ENCODE measurements at places on chromosomes 2 and 18.

- no peaks in the 10 kb centered on the region for H3K4me1 ChIP-seq
- H3K36me3 ChIP-seq: no peaks in the 10 kb centered on the region
- no peak overlapping the region for H3K4me3 ChIP-seq
- DNase-seq: no peak
- H3K27ac ChIP-seq: no peak overlapping the region
Measured at GRCh38 chr2:192314800-192315481, 120.2 kb upstream of the TMEFF2 start.

- H3K27ac ChIP-seq: no peak overlapping the region
- no peak overlapping the region for H3K4me3 ChIP-seq
Measured at GRCh38 chr2:149622343-149622742, 34.8 kb upstream of the MMADHC start.

DNA sequence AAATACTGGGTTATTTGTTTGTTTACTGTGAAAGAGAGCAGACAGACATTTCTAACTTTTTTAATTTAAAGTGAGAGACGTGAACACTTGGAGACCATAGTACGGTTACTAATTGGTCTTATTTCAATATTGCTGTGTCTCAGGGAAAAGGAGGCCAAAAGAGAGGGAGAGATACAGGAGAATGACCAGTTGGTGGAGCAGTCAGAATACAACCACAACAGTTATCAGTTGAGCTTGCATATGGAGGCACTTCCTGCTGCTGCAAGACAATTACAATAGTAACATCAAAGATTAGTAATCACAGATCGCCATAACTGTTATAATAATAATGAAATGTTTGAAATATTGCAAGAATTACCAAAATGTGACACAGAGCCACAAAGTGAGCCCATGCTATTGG, 58.2 kb downstream of the TWSG1 start:
- no peak for DNase-seq
- no peaks in the 10 kb centered on the region for H3K36me3 ChIP-seq
- H3K27ac ChIP-seq: no peak overlapping the region
- H3K4me1 ChIP-seq: no peaks in the 10 kb centered on the region

GRCh38 chr2:71422786-71423185, 30.6 kb upstream of the DYSF start:
- H3K27me3 ChIP-seq: no peaks in the 10 kb centered on the region
- H3K27ac ChIP-seq: no peak overlapping the region
- H3K36me3 ChIP-seq: no peaks in the 10 kb centered on the region
- H3K4me3 ChIP-seq: no peak overlapping the region
- H3K4me1 ChIP-seq: no peaks in the 10 kb centered on the region

DNA sequence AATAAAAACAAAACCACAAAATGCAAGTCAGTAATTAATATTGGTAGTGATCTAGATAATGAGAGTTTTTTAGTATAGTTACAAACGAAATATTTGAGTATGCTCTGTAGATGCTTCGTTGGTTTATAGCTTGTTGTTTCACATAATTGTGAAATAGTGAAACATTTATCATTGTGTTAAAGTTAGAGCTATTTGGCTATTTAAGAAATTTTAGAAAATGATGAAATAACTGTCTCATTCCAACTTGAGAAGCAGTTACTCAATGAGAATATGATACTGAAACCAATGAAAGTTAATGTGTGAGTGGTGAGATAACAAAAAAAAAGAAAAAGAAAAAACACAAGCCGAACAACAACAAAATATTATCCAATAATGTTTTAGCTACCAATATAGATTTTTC, 475.6 kb upstream of the ZEB2 start:
- H3K27me3 ChIP-seq: no peaks in the 10 kb centered on the region
- H3K4me1 ChIP-seq: no peaks in the 10 kb centered on the region
- no peaks in the 10 kb centered on the region for H3K36me3 ChIP-seq
- DNase-seq: no peak
- H3K4me3 ChIP-seq: no peak overlapping the region
- peak overlapping the region; percentile 52 for H3K27ac ChIP-seq

DNA sequence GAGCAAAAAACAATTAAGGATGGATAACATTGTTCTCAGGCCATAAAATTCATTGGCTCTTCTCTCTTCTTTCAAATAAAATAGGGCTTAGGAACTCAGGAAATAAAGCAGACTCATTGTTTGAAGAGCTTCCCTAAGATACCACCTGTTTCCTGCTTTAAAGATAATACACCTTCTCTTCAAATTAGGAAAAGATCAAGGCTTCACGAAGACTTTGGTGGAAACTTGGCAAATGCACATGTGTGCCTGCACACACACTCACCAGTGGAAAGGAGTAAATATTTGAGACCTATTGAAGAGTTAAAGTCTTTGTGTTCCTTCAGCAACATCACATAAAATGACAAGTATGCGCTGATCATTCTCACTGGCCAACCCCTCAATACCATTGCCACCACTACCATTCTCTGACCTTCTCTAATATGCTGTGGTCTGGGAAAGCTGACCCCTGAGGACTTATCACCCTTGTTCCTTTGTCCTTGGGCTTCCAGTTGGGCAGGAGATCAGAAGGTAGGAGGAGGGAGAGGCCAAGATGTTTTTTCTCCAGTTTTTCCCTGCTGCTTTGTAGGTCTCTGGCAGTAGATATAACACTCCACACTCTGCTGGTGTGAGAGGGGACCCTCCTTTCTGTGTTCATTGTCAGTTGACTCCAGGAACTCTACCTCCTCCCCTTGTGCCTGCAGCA, 53.5 kb upstream of the SPOPL start:
- H3K36me3 ChIP-seq: no peaks in the 10 kb centered on the region
- H3K27ac ChIP-seq: no peak overlapping the region
- H3K4me3 ChIP-seq: no peak overlapping the region
- H3K4me1 ChIP-seq: no peaks in the 10 kb centered on the region
- no peaks in the 10 kb centered on the region for H3K27me3 ChIP-seq
- DNase-seq: no peak

DNA sequence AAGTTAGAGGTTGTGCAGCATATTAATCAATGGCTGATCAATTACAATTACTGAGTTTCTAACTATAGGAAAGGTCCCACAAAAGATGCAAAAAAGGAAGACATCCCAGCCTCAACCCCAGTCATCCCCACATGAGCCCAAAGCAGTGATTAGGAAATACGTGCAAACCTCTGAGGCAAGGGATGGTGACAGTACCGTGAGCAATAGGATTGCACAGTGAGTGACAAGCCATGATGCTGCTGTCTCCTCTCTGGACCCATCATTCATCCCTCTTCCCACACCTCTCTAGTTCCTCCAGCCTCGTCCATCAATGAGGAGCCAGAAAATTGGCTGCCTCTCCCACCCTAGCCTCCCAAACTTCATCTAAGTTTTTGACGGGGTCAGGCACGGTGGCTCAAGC, 4.0 kb upstream of the SLC11A1 start:
- H3K27me3 ChIP-seq: no peaks in the 10 kb centered on the region
- H3K4me3 ChIP-seq: no peak overlapping the region
- no peak for DNase-seq
- no peaks in the 10 kb centered on the region for H3K36me3 ChIP-seq
- no peaks in the 10 kb centered on the region for H3K4me1 ChIP-seq

GRCh38 chr18:59353079-59353680, 5.9 kb downstream of the LMAN1 start:
- H3K4me1 ChIP-seq: no peaks in the 10 kb centered on the region
- no peak for DNase-seq
- no peak overlapping the region for H3K27ac ChIP-seq

GRCh38 chr18:63387861-63388260, 20.9 kb upstream of the KDSR start:
- no peak overlapping the region for H3K4me3 ChIP-seq
- DNase-seq: no peak
- no peaks in the 10 kb centered on the region for H3K27me3 ChIP-seq
- no peak overlapping the region for H3K27ac ChIP-seq

DNA sequence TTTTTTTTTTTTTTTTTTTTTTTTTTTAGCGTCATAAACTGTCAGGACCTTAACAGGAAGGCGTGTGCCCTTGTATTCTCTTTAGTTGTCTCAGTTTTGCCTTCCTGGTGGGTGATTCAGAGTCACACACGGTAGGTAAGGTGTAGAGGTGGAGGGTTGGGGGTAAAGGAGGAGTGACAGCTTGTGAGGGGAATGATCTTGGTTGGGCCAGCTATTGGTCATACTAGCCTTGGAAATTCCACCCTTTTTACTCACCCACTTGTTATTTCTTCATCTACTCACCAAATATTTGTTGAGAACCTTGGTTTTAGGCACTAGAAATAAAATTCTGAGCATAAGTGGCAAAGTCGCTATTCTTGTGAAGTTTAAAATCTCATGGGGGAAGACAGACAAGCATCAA, 22.2 kb downstream of the SMIM21 start:
- no peaks in the 10 kb centered on the region for H3K27me3 ChIP-seq
- no peak overlapping the region for H3K4me3 ChIP-seq

DNA sequence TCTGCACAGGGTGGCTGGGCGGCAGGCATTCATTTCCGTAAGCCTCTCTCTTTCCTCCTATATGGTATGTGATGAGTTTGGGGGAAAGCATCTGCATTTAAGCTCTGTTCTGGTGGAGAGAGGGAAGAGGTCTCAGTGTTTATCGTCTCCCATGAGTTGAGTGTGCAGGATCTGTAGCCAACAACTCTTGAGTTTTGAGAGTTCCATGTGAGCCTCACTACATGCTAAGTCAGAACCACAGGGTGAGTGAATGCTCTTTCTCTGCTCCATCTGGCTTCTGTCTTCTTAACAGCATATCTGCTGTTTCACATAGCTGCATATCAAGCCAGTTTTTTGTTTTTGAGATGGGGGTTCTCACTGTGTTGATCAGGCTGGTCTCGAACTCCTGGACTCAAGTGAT, 22.7 kb downstream of the RAB31 start:
- H3K4me1 ChIP-seq: no peaks in the 10 kb centered on the region
- H3K27me3 ChIP-seq: no peaks in the 10 kb centered on the region
- no peak overlapping the region for H3K4me3 ChIP-seq

DNA sequence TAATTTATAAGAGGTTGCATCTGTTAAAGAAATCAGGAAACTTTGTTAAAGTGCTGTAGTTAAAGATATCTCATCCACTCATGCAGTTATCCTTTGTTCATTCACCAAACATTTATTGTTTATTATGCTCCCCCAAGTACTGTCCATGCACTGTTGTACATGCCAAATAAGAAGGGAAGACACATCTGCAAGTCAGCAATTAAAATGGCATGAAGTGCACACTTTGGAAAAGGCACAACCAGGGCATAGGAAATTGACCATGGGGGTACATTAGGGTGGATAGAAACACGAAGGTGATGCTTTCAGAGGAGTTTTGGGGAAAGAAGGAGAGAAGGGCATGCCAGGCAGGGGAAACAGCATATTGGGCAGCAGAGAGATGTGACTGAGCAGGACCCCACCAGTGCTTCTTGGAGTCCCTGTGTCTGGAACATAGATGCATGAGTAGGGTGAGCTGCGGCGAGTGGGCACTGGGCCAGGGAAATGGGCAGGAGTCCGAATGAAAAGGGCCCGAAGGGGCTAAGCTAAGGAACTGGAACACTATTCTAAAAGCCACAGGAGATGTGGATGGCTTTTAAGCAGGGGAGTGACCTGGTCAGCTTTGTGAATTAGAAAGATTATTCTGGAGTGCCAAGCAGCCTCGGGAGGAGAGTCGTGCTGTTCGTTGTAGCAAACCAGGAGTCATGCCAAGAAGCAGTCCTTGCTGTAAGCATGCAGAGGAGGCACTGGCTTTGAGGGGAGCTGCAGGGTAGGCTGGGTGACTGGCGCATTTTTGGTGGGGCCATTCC, 316.3 kb downstream of the AGPS start:
- H3K27me3 ChIP-seq: no peaks in the 10 kb centered on the region
- H3K4me1 ChIP-seq: no peaks in the 10 kb centered on the region
- H3K27ac ChIP-seq: no peak overlapping the region
- no peak for DNase-seq
- H3K36me3 ChIP-seq: no peaks in the 10 kb centered on the region

DNA sequence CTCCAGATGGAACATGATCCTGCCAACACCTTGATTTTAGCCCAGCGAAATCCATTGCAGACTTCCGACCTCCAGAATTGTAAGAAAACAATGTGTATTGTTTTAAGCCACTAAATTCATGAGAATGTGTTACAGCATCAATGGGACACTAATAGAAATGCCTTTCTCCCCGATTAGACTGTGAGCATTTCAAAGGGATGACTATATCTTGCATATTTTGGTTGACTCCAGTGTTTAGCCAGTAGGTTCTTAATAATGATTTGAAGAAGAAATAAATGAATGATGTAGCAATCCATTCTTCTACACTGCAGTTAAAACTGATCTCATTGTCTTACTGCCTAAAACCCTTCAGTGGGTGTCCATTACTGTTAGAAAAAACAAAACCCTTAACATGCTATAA, 67.4 kb upstream of the ACVR1C start:
- no peak for DNase-seq
- no peak overlapping the region for H3K4me3 ChIP-seq
- H3K27ac ChIP-seq: no peak overlapping the region

- H3K27me3 ChIP-seq: no peaks in the 10 kb centered on the region
- H3K27ac ChIP-seq: no peak overlapping the region
- no peaks in the 10 kb centered on the region for H3K4me1 ChIP-seq
- no peaks in the 10 kb centered on the region for H3K36me3 ChIP-seq
- no peak overlapping the region for H3K4me3 ChIP-seq
Measured at GRCh38 chr2:191959209-191959608, 112.3 kb upstream of the CAVIN2 start.

DNA sequence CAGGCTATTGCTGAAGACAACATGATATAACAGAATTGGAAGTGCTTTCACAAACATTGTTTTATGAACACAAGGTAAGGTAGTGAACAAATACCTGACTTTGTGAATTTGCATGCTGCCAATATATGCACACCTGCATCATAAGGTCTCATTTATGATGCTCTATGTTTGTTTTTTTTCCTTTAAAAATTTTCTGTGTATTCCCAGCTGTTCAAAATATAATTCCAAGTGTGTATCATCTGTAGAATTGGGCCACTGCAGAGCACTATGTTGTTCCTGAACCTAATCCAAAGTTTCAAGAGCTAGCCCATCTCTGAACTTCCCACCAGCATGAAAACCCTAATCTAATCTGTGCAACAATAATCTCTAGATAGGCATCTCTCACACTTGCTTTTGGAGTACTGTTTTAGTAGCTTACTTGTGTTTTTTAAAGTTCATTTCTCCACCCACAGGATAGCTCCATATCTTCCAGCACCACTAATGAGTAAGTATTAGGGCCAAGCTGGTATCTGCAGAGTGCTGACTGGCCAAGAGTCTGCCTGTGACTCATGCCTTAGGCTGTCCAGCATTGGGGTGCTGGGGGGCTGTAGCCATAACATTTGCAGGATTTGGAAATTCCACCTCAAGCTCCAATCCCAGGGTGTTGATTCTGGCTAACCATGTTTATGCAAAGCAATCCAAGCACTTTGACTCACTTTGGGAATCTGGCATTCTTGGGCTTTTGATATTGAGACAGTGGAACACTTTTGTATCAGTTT, 208.2 kb upstream of the REV1 start:
- no peaks in the 10 kb centered on the region for H3K36me3 ChIP-seq
- H3K27me3 ChIP-seq: no peaks in the 10 kb centered on the region
- no peak overlapping the region for H3K27ac ChIP-seq
- no peak for DNase-seq
- peaks cover 3% of the 10 kb centered on the region for H3K4me1 ChIP-seq

- DNase-seq: no peak
- no peaks in the 10 kb centered on the region for H3K36me3 ChIP-seq
- no peaks in the 10 kb centered on the region for H3K4me1 ChIP-seq
- H3K27me3 ChIP-seq: peaks cover 5% of the 10 kb centered on the region
- no peak overlapping the region for H3K4me3 ChIP-seq
Measured at GRCh38 chr2:1781291-1782080, 37.2 kb upstream of the PXDN start.

GRCh38 chr2:203861197-203861596, 6.4 kb upstream of the CTLA4 start:
- no peaks in the 10 kb centered on the region for H3K27me3 ChIP-seq
- DNase-seq: no peak
- no peaks in the 10 kb centered on the region for H3K36me3 ChIP-seq
- no peak overlapping the region for H3K27ac ChIP-seq
- H3K4me1 ChIP-seq: no peaks in the 10 kb centered on the region

Data from breast epithelium (tissue), 4 donors.